Stimulated activated CD4-positive, alpha-beta T cell treated with anti-CD3 and anti-CD28 coated beads, Interleukin-1b, Interleukin-23, amount 100 ng/mL, for 1 hour (primary cell): ENCODE measurements at places on chromosomes 4 and X.

DNA sequence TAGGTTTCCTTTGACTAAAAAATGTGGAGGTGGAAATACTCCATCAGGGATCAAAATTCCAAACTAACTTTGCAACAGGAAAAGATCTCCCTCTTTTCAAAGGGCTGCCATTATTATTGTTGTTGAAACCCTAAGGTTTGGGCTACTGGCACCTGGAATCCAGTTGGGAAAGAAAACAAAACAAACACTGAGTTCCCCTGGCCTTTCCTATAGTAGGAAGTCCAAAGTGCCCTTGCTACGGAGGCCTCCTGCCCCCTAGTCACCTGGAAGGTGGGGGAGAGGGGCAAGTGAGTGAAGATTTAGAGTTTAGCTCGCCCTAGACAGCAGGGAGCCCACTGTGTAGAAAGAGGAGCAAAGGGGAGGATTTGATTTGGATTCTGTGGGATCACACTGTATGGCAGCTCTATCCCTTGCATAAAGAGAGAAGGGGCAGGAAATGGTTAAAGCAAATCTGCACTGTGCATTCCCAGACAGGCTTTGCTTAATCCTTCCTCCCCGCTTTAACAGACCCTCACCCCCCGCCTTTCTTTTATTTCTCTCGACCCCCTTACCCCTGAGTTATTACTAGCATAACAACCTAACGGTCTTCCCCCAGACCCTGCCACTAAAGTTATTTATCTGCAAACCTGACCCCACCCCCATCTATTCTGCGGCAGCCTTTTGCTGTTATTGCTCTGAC lies 627 bp upstream of the FAT4 start:
- DNase-seq: no peak

GRCh38 chr4:128916832-128917231 lies 107.3 kb downstream of the JADE1 start:
- no peak for DNase-seq

DNA sequence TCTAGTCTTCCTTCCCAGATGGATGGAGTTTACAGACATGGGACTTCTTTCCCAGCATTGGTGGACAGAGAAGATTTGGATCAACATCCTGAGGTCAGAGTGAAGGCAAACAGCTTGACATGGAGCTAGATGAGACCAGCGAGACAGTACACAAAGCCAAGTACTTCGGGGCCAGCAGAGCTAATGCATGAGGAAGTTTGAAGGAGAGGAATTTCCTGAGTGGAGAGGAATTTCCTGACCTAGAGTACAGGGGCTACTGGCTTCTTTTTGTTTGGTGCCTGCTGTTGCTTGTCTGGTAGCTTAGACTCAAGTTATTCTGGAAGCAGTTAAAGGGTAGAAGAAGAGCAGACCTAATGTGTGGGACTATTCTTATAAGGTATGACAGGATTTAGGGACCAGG lies 69.1 kb upstream of the EOLA2 start:
- DNase-seq: no peak

DNA sequence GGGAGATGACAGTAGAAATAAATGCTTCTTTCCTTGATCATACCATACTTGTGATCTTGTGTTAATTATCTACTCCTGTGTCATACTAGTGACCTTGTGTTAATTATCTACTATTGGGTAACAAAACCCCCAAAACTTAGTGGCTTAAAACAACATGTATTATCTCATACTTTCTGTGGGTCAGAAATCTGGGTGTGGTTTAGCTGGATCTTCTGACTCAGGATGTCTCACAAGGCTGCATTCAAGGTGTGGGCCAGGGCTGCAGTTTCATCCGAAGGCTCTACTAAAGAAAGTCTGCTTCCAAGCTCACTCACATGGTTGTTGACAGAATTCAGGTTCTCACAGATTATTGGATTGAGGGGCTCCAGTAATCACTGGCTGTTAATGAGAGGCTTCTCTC lies 70.3 kb upstream of the NDP start:
- no peak for DNase-seq

GRCh38 chr4:87058356-87059073 lies 123.7 kb downstream of the AFF1 start:
- peak; percentile 2 for DNase-seq

- DNase-seq: no peak
Measured at GRCh38 chr4:5821665-5822358, 71.1 kb downstream of the CRMP1 start.

DNA sequence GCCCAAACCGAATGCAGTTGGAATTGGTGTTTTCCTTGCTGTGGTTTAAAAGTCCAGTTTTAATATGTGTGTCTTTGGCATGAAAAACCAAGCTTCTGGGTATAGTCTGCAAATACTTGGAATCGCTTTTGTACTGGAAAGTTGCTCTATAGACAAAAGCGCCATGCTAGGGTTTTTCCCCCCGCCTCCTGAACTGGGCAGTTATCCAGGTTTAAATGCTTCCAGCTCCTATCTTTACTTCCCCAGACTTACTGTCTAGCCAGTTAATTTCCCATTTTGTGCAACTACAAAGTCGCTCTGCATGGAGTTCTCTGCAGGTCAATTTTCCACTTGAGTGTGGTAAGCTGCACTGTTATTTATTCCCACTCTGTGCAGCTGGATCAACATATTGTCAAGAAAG lies 2.7 kb downstream of the RASL11B start:
- DNase-seq: no peak

GRCh38 chrX:40392599-40392998 lies 188.2 kb upstream of the ATP6AP2 start:
- no peak for DNase-seq

GRCh38 chrX:74925225-74926088 lies at the start of gene NEXMIF:
Gene NEXMIF (minus strand): TSS chrX:74925452.
- no peak for DNase-seq

- no peak for DNase-seq
Measured at GRCh38 chrX:40521868-40522450, 58.8 kb upstream of the ATP6AP2 start.

GRCh38 chr4:121096629-121097028 lies 24.3 kb upstream of the NDNF start:
- DNase-seq: no peak

- DNase-seq: no peak
Measured at GRCh38 chrX:123217077-123217476, 33.0 kb downstream of the GRIA3 start.

DNA sequence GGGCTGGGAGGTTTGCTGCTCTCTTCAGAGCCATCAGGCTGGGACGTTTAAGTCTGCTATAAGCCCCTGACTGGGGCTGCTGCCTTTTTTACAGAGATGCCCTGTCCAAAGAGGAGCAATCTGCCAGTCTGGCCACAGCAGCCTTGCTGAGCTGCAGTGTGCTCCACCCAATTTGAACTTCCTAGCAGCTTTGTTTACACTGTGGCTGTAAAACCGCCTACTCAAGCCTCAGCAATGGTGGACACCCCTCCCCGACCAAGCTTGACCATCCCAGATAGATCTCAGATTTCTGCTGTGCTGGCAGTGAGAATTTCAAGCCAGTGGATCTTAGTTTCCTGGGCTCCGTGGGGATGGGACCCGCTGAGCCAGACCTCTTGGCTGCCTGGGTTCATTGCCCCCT lies 40.7 kb downstream of the SPATA18 start:
- DNase-seq: no peak

DNA sequence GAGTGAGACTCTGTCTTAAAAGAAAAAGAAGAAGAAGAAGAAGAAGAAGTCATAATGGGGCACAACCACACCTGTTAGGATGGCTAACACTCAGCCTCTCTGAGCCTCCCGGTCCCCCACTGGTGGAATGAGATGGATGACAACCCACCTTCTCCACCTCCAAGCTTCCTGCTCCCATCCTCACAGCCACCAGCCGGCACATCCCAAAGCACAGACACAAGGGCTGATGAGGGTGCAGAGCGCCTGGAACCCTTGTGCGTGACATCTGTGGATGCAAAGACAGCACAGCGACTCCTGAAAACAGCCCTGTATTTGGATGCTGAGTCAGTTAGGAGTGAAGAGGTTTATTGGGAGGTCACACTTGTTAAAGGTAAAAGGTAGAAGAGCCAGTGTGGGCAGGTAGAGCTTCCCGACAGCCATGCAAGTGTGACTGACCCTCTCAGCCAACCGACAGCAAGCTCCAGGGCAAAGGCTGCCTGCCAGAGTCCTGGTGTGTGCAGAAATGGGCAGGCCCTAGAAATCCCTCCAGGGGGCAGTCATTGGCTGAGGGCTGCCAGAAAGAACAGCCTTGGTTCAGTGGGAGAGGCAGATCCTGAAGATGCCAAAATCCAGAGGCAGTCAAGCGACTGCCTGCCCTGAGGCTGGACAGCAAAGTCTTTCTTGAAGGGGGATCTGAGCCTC lies 26.6 kb upstream of the MAN2B2 start:
- no peak for DNase-seq

DNA sequence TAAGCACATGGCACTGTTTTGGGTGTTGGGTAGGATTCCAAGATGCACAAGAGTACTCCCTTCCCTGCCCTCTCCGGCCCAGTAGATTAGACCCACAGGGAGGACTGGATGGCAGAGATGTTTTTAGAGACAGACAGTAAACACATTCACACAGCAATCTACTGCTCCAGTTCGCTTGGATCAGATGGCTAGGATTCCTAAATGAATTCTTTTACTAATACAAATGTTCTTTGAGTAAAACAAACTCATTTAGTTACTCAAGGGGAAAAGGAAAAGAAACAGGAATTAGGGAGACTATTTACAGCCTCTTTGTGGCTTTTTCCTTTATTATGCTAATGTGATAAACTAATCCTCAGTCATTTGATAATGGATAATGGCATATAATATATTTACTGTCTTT lies 5.9 kb downstream of the SNX25 start:
- DNase-seq: no peak

- DNase-seq: no peak
Measured at GRCh38 chr4:158046345-158046744, 126.5 kb downstream of the GASK1B start.

GRCh38 chr4:70927502-70928137 lies 25.5 kb downstream of the MOB1B start:
- DNase-seq: no peak

- DNase-seq: no peak
Measured at GRCh38 chr4:91325495-91325894, 978.3 kb upstream of the GRID2 start.

- DNase-seq: no peak
Measured at GRCh38 chr4:135186002-135186401, 984.4 kb upstream of the PABPC4L start.

- DNase-seq: no peak
Measured at GRCh38 chr4:3868211-3869173, 102.3 kb downstream of the ADRA2C start.

- no peak for DNase-seq
Measured at GRCh38 chr4:48739560-48740019, 40.5 kb downstream of the FRYL start.

DNA sequence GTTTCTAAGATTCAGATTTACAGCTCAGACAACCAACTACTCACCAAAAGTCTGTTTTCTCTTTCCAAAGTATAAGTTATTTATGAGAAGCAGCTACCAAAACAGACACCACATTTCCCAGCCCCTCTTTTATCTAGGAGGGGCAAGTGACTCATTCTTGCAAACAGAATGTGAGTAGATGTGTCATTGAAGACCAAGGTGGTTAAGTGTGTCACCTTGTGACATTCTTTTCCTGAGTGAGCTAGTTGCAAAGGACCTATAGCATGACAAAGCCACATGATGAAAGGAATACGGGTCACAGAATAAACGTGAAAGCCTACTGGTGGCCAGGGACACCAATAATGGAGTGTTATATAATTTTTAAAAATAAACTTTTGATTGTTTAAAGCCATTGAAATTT lies 50.0 kb downstream of the SLC7A11 start:
- no peak for DNase-seq

DNA sequence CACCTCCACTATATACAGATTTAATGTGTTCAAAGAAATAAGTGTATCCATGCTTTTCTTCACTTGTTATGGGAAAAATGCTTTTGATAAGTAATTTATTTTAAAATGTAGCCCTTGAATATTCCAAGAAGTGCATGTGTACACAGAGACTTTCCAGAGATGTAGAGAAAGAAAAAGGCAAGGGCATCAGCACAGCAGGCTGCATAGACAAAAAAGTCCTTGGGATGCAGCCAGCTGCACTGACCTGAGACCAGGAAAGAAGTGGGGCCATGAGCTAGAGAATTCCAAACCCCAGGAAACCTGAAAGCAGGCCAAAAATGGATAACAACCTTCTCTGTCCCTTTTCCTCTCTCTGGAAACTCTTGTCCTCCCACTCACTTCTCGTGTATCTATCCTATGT lies 51.6 kb upstream of the PRDM8 start:
- DNase-seq: no peak

- no peak for DNase-seq
Measured at GRCh38 chr4:101037249-101037648, 310.1 kb downstream of the PPP3CA start.

DNA sequence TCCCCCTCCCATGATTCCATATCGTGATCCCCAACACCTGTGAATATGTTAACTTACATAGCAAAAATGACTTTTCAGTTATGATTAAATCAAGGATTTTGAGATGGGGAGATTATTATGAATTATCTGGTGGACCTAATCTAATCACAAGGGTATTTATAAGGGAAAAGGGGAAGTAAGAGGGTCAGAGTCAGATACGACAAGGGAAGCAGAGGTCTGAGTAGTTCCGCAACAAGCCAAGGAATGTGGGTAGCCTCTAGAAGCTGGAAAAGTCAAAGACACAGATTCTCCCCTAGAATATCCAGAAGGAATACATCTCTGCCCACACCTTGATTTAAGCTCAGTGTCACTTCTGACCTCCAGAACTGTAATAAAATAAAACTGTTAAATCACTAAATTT lies 1.0 kb upstream of the IL13RA1 start:
- no peak for DNase-seq

- no peak for DNase-seq
Measured at GRCh38 chr4:156692016-156692415, 279.6 kb downstream of the PDGFC start.

- no peak for DNase-seq
Measured at GRCh38 chr4:44150091-44150576, 298.5 kb downstream of the KCTD8 start.

GRCh38 chrX:21490341-21490740 lies 116.1 kb downstream of the CNKSR2 start:
- DNase-seq: no peak

DNA sequence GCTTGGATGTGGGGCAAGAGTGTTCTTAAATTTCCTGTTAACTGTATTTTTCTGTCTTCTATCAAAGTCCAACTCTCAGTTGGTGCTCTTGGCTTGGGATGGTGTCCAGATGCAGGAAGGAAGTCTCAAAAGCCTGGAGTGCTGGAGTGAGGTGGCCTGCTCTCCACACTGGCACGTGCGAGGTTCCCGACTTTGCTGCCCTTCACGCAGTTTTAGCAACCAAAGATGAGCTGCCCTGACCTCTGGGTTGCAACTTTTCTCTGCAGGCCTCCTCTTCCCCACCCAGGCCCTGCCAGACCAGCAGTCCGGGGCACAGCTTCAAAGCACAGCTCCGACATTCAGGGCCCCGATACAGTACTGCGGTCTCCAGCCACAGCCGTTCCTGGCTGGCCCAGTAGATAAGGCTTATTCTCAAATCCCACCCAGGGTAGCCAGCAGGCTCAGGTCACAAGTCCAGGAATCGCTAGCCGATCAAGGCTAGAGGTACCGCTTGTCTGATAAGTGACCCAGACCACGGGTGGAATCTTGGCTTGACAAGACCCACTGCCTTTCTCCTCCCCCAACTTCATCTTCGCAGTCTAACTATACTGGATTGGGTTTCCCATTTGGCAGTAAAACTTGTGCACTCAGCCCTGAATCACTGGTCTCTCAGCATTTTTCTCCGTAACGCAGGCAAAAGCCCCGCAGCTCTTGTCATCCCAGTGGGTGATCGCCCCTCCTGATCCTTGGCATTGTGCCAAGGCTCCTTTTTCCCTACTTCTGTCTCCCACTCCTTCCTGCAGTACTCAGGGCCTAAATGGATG lies 21.8 kb upstream of the JADE1 start:
- DNase-seq: no peak

GRCh38 chr4:82705169-82705927 lies 93.2 kb downstream of the SCD5 start:
- DNase-seq: no peak

GRCh38 chrX:150849486-150849885 lies 49.0 kb downstream of the CD99L2 start:
- DNase-seq: no peak
